ENCODE measurements at places on chromosomes 4 and X.

DNA sequence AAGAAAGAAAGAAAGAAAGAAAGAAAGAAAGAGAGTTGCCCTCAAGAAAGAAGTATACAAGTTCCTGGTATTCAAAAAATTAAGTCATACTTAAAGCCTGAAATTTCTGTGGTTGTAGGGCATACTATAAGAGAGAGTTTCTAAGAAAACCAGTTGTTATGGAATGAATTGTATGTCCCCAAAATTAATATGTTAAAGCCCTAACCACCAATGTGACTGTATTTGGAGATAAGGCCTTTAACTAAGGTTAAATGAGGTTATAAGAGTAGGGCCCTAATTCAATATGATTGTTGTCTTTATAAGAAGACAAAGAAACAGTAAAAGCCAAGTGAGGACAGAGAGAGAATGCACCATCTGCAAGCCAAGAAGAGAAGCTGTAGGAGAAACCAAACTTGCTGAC, 521.1 kb downstream of the CCSER1 start:
- no peak for DNase-seq

- DNase-seq = peak; percentile 16
Measured at GRCh38 chrX:9003041-9003440, 30.9 kb downstream of the FAM9B start.

DNA sequence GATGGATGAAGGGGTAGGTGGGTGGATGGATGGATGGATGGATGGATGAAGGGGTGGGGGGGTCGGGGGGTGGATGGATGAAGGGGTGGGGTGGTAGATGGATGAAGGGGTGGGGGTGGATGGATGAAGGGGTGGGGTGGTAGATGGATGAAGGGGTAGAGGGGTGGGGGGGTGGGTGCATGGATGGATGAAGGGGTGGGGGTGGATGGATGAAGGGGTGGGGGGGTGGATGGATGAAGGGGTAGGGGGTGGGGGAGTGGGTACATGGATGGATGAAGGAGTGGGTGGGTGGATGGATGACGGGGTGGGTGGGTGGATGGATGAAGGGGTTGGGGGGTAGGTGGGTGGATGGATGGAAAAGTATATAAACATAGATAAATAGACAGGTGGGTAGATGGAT, 74.2 kb downstream of the PRKX start:
- DNase-seq = no peak

- no peak for DNase-seq
Measured at GRCh38 chrX:120677004-120677652, 47.3 kb upstream of the C1GALT1C1 start.

GRCh38 chr4:156294577-156294976, 340.9 kb upstream of the CTSO start:
- peak; percentile 27 for DNase-seq

GRCh38 chrX:24204958-24205357, 55.4 kb downstream of the ZFX start:
- no peak for DNase-seq

DNA sequence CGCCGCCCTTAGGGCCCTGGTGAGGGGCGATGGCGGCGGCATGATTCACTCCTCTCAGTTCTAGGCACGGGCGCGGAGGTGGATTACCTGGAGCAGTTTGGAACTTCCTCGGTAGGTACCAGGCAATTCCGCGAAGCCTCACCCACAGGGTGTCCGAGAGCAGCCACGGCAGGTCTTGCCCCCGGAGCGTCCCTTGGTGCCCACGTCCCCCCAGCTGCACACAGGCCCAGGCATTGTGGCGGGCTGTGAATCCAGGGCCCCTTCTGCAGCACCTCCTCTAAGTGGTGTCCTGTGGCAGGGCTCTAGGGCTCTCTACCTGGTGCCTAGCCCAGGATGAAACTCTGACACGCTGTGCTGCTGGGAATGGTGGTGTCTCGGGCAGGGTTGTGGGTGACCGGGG, 13.9 kb downstream of the TACC3 start:
- no peak for DNase-seq

DNA sequence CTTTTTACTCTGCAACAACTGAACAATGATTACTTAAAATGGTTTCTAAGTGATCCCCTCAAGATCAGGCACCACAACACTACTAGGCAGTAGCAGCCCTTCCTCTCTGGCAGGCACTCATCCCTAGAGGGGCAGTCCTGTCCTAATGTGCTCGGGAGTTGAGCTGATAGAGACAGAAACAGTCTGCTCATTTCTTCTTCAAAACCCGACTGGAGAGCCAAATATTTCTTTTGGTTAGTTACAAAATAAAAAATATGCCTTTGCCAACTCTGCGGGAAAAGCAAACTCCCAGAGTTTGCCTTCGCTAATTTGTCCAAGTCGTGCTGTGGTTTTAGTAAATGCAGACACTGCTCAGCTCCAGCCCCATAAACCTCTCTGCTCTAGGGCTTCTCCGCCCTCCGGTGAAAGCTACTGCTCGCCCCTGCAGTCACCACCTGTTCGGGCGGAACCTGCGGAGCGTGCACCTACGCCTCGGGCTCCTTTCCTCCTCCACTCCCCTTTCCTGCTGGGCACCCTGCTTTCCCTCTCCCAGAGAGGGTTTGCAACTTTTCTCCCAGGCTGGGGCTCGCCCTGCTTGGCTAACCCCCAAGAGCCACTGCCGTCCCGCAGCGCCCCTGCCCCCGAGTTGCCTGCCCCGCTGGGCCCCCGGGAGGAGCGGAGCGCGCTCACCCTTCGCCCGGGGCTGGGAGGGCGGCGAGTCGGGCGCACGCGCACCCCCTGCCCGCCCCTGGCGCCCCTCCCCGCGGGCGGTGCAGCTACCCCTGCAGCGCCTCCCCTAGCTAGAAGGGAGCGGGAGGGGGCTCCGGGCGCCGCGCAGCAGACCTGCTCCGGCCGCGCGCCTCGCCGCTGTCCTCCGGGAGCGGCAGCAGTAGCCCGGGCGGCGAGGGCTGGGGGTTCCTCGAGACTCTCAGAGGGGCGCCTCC, at the start of gene NPNT:
TSS of gene NPNT (plus strand) at position 812 of the 923 bp plus-strand sequence. CDS start 182 bp downstream, outside the sequence.
- no peak for DNase-seq

DNA sequence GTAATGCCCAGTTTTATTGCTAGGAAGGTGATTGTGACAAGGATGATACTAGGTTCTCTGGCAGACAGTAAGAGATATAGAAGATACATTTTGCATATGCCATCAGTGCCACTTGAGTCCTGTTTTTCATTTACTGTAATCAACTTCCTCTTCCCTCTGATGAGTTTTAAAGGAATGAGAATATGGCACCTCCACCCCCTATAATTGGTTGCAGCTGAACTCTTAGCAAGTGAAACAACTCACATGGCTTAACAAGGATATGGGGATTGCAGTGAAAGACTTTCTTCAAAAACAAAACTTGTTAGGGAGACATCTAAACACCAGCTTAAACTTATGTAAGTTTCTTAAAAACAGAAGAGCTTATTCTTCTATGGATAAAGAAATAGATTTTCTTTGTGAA, 90.0 kb downstream of the AREG start:
- no peak for DNase-seq

DNA sequence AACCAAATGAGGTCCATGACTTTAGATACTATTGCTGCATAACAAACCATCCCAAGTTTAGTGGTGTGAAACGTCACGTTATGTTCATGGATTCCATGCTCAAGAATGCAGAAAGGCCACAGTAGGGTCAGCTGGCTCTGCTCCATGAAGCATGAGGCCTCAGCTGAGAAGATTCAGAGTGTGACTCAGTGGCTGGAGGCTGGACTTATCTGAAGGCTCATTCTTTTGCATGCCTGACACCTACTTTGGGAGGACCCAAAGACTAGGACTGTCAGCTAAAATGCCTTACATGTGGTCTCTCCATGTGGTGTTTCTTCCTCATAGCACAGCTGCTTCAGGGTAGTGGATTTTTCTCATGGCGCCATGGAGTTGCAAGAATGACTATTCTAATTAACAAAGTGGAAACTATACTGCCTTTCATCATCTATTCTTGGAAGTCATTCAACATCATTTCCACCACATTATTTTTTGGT, 11.5 kb upstream of the CCDC149 start:
- no peak for DNase-seq

DNA sequence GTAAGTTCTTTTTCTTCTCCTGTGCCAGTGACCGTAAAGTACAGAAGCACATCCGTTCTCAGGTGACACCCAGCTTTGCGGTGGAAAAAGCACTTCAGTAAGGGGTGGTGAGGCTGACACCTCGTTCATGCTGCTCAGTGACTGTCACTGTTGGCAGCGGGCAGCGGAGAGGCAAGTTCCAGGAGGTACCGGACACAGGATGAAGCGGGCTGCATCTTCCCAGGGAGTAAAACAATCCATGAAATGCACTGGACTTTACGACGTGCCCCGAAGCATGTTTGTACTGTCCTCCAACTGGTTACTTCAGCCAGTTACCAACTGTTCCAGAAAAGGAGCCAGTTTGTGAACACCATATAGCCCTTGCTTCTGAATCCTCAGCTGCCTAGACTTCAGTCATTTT, 110.7 kb downstream of the ZNF827 start:
- DNase-seq = peak; percentile 72

DNA sequence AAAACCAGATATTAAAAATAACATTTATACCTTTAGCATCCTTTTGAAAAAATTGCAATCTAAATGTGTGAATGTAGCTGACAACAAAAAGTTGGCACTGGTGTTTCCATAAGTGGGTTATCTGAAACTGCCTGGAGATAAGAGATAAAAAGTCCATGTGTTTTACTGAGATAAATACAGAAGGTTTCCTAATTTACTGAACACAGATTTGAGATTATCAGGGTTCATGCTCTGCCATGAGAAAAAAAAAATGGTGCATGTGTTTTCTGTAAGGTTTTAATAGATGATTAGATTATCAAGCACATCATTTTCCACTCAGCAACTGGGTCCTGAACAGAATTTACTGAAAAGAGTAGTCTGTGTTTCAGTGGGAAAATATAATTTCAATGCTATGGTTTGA, 326.2 kb upstream of the SLIT2 start:
- no peak for DNase-seq

- no peak for DNase-seq
Measured at GRCh38 chr4:42579903-42580302, 77.0 kb downstream of the ATP8A1 start.

DNA sequence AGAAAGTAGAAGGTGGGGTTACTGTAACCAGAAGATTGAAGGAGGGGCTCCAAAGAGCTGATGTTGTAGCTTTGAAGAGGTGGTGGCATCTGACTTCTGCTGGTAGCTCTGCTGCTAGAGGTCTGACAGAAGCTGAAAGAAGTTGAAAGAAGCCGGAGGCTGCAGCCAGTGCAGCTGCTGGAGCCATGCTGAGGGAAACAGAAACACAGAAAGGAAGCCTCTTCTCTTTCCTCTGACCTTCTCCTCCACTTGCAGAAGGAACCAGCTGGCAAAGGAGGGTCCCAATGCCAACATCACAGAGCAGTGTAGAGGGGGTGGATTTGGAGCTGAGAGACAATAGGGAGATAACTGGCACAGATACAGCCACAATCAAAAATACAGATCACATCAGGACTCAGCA, 89.3 kb upstream of the HHIP start:
- DNase-seq = no peak

GRCh38 chr4:174005422-174005821, 278.0 kb downstream of the FBXO8 start:
- no peak for DNase-seq

DNA sequence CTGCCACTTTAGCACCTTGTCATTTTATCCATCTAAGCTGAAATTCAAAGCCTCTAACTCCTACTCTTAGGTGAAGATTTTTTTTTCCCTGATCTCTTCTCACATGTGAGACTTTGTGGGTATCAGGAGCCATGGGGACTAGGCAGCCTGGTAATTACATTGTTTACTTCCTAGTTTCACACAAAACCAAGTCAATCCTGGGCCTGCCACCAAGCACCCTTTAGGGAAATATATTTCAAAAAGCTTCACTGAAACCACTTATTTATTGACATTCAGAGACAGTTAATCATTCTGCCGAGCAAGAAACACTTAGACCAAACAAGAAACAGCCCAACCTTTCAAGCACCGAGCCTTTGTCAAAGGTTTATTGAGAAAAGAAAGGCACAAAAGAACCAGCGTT, 200.0 kb downstream of the RELL1 start:
- DNase-seq = no peak

DNA sequence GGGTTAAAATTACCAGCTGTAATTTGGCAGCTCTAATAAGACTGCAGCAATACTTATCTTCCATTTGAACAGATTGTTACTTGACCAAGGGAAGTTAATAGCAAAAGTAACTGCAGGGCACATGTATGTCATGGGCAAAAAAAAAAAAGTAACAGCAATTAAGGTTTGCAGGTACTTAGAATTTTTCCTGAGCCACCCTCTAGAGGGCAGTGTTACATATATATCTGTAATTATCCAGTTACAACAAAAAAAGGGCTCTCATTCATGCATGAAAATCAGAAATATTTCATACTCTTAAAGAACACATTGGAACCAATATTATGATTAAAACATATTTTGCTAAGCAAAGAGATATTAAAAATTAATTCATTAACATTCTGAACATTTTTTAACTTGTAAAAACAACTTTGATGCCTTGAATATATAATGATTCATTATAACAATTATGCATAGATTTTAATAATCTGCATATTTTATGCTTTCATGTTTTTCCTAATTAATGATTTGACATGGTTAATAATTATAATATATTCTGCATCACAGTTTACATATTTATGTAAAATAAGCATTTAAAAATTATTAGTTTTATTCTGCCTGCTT, 25.1 kb downstream of the XIAP start:
- peak; percentile 63 for DNase-seq

GRCh38 chr4:47217884-47218283, 186.5 kb downstream of the GABRB1 start:
- DNase-seq = no peak

GRCh38 chrX:54045563-54046228, 1.4 kb upstream of the PHF8 start:
- no peak for DNase-seq

DNA sequence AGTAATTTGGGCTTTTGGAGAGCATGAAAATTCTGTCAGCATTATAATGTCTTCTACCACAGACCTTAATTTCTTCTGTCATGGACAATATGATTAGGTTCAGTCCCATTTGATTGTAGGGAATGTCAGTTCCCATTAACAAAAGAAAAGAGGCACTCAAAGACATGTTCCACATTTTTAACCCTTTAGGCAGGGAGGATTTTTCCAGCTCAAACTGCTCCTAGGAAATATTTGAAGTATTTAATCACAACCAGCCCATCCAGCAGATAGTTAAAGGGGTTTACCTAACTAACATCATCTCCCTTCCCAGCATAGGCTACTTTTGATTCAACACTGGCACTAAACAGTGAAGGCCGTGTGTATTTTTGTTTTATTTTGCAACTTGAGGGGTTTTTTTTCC, 256.0 kb downstream of the DHX15 start:
- no peak for DNase-seq

DNA sequence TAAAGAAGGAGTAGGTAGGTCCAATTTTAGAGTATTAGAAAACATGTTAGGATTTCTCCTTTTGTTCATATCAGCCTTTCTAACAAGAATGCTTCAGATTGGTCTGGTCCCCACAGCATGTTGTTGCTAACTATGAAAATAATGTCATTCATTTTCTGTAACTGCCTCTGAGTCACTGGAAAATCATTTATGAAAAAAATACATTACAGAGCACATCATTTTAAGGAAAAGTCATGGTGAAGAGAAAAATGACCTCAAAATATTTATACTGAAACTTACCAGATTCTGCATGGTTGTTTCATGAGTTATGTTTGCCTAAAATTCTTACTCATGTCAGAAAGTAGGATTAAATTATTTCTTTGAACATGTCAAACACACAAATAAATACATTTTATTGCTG, 35.2 kb downstream of the DTHD1 start:
- no peak for DNase-seq

All from cerebellar cortex (tissue), 1 donor.